B cell (primary cell): ENCODE measurements at places on chromosomes 13 and 19.

DNA sequence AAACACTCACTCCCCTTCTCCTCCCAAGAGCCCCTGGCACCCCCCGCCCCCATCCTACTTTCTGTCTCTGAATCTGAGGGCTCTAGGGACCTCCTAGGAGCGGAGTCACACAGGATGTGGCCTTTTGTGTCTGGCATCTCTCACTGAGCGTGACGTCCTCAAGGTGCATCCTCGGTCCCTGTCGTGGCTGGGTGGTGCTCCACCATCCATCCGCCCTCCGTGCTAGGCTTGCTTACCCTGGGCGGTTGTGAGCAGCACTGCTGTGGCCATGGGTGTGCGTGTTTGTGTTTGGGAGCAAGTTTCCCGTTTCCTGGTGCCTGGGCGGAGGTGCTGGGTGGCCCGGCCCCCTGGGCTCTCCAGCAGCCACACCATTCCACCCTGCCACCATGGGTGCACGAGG lies 12.2 kb downstream of the PLEKHJ1 start:
- DNase-seq, result peak; percentile 85

DNA sequence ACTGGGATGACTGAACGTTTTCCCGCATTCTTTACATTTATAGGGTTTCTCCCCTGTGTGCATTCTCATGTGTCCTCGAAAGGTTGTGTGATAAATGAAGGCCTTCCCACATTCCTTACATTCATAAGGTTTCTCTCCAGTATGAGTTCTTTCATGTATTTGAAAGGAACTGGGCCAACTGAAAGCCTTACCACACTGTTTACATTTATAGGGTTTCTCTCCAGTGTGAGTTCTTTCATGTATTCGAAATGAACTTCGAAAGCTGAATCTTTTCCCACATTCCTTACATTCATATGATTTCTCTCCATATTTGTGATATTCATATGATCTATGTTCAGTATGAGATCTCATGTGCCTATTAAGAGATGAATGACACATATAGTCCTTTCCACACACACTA lies 19.4 kb downstream of the ZNF709 start:
- no peak for DNase-seq

GRCh38 chr13:70203661-70204229 lies 95.5 kb upstream of the KLHL1 start:
- peak; percentile 4 for DNase-seq

DNA sequence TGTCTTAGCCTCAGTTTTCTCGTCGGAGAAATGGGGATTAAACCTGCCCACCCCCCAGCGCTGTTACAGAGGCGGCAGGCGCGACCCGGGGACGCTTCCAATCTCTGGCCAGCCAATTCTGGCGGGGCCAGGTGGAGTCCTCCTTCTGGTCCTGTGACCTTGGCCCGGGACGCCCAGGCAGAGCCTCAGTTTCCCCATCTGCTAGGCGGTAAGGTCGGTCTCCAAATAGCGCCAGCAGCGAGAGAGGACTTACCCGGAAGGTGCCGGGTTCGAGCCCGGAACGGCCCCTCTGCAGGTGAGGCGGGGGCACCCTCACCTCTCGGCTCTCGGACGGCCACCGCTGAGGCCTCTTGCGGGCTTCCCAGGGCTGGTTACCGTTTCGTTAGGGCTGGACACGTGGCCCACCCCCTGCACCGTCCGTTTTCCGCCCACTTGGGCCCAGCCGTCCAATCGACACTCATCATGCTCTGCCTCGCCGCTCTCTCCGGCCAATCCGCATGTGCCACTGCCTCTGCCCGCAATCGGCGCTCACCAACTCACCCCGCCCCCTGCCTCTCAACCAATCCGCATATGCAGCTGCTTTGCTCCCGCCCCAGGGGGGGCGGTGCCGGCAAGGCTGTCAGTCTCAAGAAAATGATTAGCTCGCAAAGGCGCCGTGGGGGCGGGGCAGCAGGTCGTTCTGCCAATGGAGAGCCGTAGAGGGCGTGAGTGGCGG lies at the start of gene ISOC2:
Gene ISOC2, minus strand, starts transcription at position 384 of the 715 bp plus-strand sequence. CDS start 5,156 bp downstream, outside the sequence.
- DNase-seq, result peak; percentile 100

DNA sequence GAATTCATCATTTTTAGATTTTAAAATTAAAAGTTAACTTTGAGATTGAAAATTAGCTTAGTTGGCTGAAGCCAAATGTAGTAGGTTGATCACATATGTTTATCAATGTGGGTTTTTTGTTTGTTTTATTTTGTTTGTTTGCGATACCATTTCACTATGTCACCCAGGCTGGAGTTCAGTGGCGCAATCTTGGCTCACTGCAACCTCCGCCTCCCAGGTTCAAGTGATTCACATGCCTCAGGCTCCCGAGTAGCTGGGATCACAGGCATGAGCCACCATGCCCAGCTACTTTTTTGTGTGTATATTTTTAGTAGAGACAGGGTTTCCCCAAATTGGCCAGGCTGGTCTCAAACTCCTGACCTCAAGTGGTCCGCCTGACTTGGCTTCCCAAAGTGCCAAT lies 665.7 kb upstream of the SLC10A2 start:
- DNase-seq, result no peak

DNA sequence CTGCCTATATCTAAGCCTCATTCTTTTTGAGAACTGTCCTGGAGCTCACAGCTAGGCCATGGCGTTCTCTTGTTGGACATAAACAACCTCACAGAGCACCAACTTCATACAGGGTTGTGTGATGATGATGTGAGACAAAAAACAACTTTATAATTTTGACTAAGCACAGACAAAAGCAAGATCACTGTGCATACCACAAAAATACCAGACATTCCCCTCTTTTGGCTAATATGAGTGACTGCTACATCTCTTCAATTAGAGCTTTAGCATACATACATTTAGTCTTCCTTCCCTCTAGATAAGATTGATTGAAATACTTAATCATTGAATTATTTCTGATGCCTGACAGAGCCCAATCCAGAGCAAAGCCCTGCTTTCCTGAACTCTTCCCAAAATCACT lies 8.3 kb downstream of the MAB21L1 start:
- no peak for DNase-seq

GRCh38 chr13:30535046-30535445 lies 69.3 kb upstream of the HMGB1 start:
- DNase-seq, result no peak

GRCh38 chr19:6276447-6276846 lies 3.3 kb downstream of the MLLT1 start:
- DNase-seq, result no peak

DNA sequence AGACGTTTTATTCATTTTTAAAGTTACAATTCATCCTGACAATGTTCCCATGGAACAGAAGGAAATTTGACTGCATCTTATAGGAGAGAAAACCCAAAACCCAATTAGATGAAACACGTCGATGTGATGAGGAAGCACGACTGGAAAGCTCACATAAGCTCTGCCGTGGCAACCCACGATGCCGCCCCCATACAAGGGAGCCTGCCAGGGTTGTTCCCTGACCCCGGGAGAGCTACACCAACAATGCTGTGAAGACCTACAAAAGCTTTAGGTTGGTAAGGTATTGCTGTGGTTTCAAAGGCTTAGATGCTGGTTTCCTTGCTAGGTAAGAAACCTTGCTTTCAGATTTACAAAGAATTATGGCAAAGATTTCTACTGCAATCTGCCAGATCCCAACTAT lies 393.1 kb downstream of the KLF12 start:
- DNase-seq, result no peak

DNA sequence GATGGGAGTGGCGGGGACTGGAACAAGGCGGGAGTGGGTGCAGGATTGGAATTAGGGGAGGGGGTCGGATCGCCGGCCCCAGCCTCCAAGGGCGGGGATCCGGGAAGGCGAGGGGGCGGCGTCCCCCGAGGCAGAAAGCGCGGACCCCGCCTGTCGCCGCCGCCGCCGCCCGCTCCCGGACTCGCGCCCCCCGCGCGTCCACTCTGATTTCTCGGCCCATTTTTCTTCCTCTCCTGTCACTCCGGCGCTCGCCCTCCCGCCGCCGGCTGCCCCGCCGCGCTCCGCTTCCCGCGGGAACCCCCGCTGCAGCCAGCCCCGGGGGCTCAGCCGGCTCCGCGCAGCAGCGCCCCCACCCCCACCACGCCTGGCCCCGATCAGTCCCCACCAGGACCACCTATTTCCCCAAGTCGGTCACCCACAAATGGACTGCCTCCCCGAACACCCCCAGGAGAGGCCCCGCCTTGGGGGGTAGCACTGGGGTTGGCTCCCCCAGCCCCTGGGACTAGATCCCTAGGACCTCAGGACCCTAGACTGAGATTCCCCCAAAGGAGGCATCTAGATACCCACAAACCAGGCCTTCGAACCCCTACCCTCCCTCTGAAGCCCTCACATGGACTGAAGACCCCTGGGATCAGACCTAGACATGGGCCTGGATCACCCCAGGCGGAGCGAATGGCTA lies 12.6 kb upstream of the ERFL start:
- peak; percentile 64 for DNase-seq

DNA sequence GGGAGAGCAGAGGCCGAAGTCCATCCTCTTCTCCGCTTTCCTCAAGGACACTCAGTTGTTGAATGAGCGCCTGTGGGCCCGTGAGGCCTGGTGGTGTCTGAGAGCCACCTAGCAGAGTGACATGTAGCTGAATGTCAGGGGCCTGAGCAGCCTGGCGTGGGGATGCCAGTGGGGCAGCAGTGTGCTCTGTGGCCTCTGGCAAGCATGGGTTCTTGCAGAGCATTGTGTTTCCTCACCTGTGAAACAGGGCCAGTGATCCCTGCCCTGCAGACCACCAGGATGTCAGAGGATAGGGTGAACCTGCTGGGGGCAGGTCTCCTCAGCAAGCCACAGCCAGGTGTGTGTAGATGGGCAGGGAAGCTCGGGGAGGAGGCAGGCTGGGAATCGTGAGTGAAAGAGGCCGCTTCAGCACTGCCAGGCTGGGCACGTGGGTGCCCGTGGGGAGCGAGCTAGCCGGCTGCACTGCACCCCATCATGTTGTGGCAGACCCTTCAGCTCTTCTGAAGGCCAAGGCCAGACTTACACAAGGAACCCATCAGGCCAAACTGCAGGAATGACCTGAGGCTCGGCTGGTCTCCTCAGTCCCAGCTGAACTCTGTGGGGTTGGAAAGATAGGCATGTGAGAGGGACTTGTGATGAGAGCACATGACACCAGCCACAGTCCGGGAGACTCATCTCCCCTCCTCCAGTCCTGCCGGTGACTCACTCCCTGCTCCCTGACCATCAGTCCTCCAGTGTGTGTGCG lies 5.0 kb downstream of the PPP1R37 start:
- no peak for DNase-seq

DNA sequence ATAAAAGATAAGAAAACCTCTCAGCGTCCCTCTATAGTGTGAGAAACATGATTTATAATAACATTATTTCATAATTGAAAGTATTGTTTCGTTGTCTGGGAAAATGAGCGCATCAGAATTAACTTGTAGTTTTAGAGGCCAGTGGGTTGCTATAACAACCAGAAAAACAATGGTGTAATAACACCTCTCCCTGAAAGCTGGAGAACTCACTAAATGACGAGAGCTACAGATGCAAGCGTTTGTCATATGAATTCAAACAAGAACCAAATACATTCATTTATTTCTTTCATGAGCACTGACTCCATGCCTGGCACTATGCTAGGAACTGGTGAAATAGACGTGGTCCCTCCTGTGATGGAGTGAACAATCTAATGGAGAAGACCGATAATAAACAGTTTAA lies 16.3 kb downstream of the KBTBD7 start:
- DNase-seq, result no peak

DNA sequence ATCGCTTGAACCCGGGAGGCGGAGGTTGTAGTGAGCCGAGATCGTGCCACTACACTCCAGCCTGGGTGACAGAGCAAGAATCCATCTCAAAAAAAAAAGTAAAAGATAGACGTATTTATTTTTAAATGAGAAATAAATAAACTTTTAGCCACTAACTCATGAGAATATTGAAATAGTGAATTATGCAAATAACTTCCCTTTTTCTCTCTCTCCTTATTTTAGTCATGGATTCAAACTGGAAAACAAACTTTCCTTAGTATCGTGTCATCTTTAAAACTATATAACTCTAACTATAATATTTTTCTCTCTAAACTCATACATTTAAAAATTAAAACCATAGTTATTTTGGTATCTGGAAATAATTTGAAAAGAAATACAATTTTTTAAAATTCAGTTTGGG lies 96.1 kb downstream of the FRY start:
- DNase-seq, result no peak

DNA sequence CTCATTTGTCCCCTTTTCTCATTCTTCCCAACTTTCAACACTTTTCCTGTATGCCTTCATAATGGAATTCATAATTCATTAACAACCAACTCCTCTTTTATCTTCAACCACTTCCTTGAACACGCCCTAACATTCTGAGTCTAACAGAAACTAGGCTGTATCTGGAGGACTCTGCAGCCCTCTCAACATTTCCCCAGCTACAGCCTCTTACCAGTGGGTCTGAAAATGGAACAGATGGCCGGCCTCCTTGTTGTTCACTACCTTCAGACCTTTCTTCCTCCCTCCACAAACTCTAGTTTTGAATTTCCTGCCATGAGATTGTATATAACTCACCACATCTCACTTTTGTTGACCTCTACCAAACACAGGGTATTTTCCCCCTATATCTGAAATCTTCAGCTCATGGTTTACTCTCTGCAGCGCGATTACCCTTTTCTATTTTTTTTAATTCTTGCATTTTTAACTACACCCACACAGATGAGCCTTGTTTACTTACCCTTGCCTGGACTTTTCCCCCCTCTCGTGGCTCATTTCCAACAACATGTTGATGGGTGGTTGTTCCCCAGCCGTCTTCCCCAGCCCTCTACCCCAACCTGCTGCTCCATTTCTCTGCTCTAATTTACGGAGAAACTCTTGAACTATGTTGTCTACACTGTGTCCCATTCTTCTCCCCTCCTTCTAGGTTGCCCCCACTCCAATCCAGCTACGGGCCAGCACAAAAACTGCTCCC lies 846 bp downstream of the ZNF790 start:
- DNase-seq, result peak; percentile 8

DNA sequence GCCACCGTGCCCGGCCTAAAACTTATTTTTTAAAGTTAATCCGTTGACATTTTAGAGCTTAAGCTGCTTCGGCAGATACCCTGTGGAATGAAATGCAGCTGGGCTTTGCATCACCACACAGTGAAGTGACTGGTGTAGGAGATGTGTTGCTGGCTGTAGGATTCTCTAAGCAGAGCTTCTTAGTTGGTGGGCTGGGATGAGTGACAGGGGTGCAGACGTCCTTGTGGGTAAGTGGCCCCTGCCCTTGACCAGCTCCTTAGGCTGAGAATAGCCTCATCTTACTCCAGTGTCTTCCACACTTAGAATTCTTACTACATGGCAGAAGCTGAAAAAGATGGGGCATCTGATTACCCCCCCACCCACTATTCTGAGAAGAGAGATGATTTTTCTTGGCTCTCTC lies 11.6 kb downstream of the GATAD2A start:
- no peak for DNase-seq

DNA sequence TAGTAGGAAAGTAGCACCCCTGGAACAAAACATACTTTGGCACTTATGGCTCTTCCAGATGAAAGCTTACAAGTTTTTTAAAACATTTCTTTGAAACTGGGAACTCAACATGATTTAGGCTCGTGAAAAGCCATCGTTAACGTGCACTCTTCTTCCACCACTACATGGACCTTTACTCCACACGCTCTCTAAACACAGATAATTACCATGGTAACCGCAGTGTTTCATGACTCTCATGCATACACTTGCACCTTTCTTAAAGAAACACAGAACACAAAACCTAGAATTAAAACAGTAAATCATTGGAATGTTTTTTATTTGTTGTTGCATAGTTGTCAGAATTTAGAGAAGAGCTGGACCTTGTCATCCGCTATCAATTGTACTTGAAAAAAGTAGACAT lies 154.3 kb downstream of the FGF9 start:
- no peak for DNase-seq

- DNase-seq, result peak; percentile 54
Measured at GRCh38 chr19:40274585-40275544, 10.3 kb downstream of the AKT2 start.
